ENCODE measurements at places on chromosomes 11 and 22.

GRCh38 chr22:43562843-43563242 lies 151.0 kb downstream of the MPPED1 start:
- DNase-seq = no peak
- H3K4me3 ChIP-seq = no peak overlapping the region
- H3K27ac ChIP-seq = no peak overlapping the region
- H3K4me1 ChIP-seq = no peaks in the 10 kb centered on the region
- H3K27me3 ChIP-seq = no peaks in the 10 kb centered on the region
- no peaks in the 10 kb centered on the region for H3K36me3 ChIP-seq

DNA sequence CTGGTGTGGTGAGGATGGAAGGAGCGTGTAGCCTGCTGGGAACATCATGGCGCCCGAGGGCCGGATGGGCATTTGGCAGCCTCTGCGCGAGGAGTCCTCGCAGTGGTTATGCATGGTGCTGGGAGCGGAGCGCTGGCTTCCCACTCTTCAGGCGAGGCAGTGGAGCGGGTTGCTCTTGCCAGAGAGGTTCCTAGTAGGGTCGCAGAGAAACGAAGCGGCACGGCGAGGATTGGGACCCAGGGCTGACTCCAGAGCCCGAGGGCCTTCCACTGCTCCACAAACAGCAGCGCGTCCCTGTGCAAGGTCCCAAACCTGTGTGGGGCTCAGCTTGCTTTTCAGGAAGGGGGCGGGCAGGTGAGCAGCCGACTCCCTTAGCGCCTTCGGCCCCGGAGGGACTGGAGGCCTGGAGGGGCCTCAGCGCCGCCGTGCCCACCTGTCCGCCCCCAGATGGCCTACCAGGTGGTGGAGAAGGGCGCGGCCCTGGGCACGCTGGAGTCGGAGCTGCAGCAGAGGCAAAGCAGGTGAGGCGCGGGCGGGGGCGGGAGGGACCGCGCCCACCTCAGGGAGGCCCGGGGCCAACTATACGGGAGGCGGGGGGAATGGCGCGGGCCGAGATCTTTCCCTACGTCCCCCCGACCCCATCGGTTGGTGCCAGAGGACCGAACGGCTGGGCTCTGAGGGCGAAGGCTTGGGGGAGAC lies 7.2 kb downstream of the ATG16L2 start:
- peak; percentile 19 for DNase-seq
- peaks cover 5% of the 10 kb centered on the region for H3K4me1 ChIP-seq

GRCh38 chr11:46696212-46696558 lies 4.2 kb downstream of the ARHGAP1 start:
- peaks cover 22% of the 10 kb centered on the region for H3K4me1 ChIP-seq
- no peaks in the 10 kb centered on the region for H3K36me3 ChIP-seq
- no peaks in the 10 kb centered on the region for H3K27me3 ChIP-seq

GRCh38 chr22:32788904-32789624 lies 12.4 kb upstream of the TIMP3 start:
- H3K4me1 ChIP-seq = peaks cover 2% of the 10 kb centered on the region
- no peaks in the 10 kb centered on the region for H3K36me3 ChIP-seq
- no peaks in the 10 kb centered on the region for H3K27me3 ChIP-seq
- no peak overlapping the region for H3K27ac ChIP-seq

- H3K27me3 ChIP-seq = no peaks in the 10 kb centered on the region
- no peaks in the 10 kb centered on the region for H3K36me3 ChIP-seq
- DNase-seq = no peak
- no peak overlapping the region for H3K4me3 ChIP-seq
- H3K4me1 ChIP-seq = no peaks in the 10 kb centered on the region
These were observed 813.7 kb upstream of the CNTN5 start for GRCh38 chr11:98207086-98207485.

DNA sequence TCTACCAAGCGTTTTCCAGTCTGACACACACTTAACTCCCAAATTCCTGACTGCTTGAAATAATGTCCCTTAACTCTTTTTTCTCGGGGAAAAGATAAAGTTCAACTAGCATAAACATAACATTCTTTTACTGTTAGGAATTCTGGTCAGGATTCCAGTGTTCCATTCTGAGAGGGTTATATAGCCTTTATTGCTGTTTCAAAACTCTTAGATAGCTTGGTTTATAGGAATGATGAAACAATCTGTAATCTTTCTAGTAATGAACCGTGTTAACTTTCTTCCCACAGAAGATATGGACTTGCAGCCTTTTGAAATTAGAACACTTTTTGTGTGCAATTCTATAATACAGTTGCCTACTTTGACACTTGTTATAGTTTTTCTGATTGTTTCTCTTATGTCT lies 8.6 kb downstream of the REXO2 start:
- H3K4me3 ChIP-seq = no peak overlapping the region
- peaks cover 3% of the 10 kb centered on the region for H3K4me1 ChIP-seq
- H3K36me3 ChIP-seq = no peaks in the 10 kb centered on the region
- DNase-seq = no peak
- H3K27ac ChIP-seq = no peak overlapping the region

- H3K36me3 ChIP-seq = no peaks in the 10 kb centered on the region
- H3K4me3 ChIP-seq = no peak overlapping the region
- no peaks in the 10 kb centered on the region for H3K27me3 ChIP-seq
- DNase-seq = no peak
These were observed 47.4 kb upstream of the CWF19L2 start for GRCh38 chr11:107504981-107505380.

Measured in ovary (tissue), 10 donors.